Heart left ventricle (tissue), 16 donors: ENCODE measurements at places on chromosomes 12 and 14.

DNA sequence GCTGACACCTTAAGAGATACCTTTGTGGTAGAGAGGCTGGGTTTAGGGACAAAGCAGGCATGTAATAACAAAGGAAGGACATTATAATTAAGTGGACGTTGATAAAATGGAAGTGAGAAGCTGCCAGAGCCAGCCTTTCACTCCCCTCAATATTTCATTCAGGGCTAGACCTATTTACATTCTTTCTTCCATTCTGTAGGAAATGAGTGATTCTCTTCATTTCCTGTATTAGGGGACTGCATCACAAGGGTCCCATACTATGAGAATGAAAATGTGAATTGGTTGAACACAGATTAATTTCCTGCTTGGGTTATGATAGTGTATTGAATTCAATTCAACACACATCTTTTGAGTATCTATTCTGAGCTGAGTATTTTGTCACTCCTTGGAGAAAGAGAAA lies 143.0 kb downstream of the OTOGL start:
- no peak for DNase-seq

DNA sequence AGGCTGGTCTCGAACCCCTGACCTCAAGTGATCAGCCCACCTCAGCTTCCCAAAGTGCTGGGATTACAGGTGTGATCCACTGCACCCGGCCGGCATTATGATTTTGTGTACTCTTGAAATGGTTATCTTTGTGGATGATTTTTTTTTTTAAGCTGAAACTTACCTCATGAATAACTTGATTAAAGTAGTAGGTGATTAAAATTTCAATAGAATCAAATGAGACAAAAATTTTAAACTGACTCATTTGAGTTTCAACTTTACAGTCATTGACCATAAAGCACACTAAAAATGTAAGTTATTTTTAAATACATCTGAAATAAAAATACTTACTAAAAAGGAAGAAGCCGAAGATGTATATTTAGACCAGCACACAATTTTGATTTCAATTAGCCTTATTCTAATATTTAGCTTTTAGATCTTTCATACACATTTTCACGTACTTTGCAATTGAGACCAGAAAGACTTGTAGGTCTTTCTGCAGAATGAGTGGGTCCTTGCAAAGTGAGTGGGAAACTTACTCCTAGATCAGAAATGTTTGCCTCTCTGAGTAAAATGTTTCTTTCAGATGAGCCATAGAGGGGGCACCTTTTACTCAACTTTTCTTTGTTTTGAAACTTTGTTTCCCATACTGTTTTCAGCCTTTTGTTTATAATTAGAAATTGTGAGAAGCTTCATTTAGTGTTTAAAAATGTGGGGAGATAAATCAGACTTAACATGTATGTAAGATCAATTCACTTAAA lies 34.2 kb downstream of the TMPO start:
- no peak for DNase-seq

- DNase-seq = no peak
These were observed 309.2 kb downstream of the SLC16A7 start for GRCh38 chr12:59904874-59905521.

- DNase-seq = peak; percentile 86
These were observed 69.6 kb downstream of the MOK start for GRCh38 chr14:102235275-102235897.

DNA sequence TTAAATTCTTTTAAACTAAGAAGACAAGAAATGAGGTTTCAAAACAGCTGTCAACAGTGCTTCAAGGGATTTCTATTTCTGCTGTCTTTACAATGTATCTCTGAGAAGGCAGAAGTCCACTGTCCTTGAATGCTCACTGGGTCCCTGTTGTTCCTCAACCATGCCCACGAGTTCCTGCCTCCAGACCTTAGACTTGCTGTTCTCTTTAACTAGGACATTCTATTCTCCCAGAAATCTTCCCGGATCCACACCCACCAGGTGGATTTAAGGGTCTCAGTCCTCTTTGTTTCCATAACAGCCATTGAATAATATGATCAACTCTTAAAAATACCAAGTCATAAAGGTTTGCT lies 6.7 kb upstream of the SLC41A2 start:
- no peak for DNase-seq

GRCh38 chr14:103721334-103722120 lies 5.9 kb downstream of the ZFYVE21 start:
- DNase-seq = no peak

GRCh38 chr12:117293510-117293909 lies 67.9 kb downstream of the NOS1 start:
- no peak for DNase-seq

DNA sequence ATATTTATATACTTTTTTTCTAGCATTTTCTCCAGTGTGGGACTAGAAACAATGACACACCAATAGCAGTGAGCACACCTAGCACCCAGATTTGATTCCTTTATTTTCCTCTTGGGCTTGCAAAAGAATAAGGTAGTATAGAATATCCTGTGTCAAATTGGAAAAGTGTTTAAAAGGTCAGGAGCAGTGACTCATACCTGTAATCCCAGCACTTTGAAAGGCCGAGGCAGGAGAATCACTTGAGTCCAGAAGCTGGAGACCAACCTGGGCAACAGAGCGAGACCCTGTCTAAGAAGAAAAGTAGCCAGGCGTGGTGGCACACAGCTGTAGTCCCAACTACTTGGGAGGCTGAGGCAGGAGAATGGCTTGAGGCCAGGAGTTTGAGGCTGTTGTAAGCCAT lies 53.8 kb upstream of the SGPP1 start:
- DNase-seq = no peak

DNA sequence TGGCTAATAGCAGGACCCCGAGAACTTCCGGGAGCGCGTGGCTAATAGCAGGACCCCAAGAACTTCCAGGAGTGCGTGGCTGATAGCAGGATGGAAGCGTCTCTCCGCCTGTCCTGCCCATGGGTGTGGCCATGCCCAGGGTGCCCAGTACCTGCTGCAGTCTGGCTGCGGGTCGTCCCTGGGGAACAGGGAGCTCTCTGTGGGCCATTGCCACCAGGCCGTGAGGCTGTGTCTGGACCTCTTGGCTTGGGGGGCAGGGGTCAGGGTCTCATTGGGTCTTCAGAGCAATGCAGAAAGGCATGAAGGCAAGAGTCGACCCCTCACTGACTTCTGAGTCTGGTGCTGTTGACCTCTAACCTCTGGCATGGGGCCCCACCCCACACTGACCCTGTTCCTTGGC lies 35.4 kb downstream of the PACS2 start:
- no peak for DNase-seq
